Left ventricle myocardium inferior (tissue), 1 donor: ENCODE measurements at places on chromosomes 4 and X.

GRCh38 chrX:47198026-47198686, 4.5 kb downstream of the UBA1 start:
- no peak for DNase-seq

DNA sequence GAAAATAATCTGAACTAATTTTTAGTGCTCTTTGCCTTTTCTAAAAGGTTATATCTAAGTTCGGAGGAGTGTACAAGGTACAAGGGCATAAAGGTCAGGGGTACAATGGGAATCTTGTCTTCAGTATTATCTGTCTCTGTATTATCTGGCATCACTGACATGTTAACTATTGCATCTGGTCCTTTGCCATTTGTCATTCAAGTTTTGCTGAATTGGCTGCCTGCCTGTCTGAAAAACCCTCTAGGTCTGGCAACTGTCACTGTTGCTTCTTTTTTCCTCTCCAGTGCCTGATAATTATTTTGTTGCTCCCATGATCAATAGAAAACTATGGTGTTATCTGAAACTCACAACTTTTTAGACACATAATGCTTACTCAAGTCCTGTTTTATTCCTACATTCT, 112.5 kb upstream of the STK26 start:
- no peak for DNase-seq

DNA sequence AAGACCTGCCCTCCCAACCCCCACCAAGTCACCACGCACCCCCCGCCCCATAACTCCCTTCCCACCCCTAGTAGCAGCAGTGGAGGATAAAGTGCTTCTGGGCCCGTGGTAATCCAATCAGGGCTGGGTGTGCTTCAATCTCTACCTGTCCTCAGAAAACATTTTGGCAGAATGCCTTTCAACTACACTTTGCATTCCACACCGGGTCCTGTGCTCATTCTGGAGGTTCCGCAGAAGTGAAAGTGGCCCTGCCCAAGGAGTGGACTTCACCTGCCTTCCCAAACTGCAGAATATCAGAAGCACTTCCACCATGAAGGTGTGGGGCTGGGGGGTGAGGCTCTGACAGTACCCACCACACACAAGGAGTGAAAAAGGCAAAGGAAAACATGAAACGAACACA, 322.3 kb downstream of the DHX15 start:
- no peak for DNase-seq

- DNase-seq = no peak
These were observed 173.9 kb upstream of the PGRMC2 start for GRCh38 chr4:128461291-128462102.

GRCh38 chr4:140133576-140133975, 20.4 kb downstream of the MAML3 start:
- no peak for DNase-seq

DNA sequence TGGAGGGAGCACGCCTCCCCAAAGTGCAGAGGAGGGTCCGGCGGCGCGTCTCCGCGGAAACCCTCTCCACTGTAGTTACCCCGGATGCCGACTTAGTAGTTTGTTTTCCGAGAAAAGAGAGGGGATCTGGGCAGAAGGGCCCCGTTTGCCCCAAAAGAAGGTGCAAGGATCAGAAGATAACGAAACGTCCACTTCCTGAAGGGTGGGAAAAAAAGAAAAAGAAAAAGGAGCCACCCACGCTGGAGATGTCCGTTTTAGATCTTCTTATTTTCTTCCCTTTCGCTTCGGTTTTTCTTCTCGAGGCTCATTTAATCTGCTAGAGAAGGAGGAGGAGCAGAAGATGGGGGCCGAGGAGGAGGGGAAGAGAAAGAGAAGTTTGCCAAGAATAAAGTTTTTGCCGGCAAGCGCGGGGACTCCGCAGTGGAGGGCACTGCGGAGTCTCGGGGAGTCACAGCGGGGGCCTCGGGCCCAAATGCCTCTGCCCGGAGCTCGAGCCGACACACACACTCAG, 517 bp downstream of the LEF1 start:
- DNase-seq = no peak

- DNase-seq = no peak
These were observed 15.3 kb downstream of the AMER1 start for GRCh38 chrX:64190136-64190740.

- DNase-seq = no peak
These were observed 137.7 kb downstream of the MID1 start for GRCh38 chrX:10482708-10483107.

GRCh38 chr4:42410446-42410845, 13.2 kb downstream of the SHISA3 start:
- DNase-seq = no peak

GRCh38 chr4:169628579-169628978, 8.2 kb downstream of the CLCN3 start:
- no peak for DNase-seq

GRCh38 chr4:83276299-83277040, 8.1 kb downstream of the COQ2 start:
- DNase-seq = no peak

GRCh38 chr4:103497692-103498091, 222.1 kb downstream of the TACR3 start:
- DNase-seq = no peak

DNA sequence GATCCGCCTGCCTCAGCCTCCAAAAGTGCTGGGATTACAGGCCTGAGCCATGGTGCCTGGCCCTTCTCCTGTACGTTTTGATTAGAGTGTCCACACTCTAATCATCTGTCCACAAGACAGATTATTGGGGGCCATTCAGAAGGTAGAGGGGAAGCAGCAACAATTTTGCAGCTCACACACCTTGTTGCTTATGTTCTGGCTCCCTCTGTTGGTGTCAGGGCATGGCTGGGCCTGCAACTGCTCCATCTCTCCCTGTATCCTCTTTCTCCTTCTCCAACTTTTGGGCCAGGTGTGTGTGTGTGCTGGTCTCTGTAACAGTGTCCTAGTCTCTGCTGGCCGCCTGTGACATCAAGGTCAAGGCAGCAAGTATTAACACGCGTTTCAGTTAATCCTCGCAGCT, 125.5 kb upstream of the MBNL3 start:
- no peak for DNase-seq

DNA sequence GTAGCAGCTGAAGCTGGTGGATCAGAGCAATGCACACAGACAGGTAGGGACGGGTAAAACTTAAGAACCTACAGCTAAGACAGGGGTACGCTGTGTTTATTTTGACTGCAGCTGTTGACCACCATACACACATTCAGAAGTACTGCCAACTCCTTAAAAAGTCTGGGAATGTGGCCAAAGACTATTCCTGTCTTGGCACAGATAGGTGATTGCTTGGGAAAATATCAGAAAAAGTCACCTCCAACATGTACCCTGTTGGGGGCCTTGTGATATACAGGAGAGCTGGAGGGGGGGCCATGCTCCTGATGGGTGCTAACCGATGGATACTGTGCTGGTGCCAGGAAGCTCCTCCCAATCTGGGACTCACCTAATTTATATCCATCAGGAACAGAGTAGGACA, 121.2 kb downstream of the VCX2 start:
- no peak for DNase-seq

GRCh38 chr4:178611062-178611461, 1168.8 kb upstream of the AGA start:
- DNase-seq = no peak

- DNase-seq = peak; percentile 84
These were observed 25.8 kb upstream of the CHRNA9 start for GRCh38 chr4:40309250-40309774.

DNA sequence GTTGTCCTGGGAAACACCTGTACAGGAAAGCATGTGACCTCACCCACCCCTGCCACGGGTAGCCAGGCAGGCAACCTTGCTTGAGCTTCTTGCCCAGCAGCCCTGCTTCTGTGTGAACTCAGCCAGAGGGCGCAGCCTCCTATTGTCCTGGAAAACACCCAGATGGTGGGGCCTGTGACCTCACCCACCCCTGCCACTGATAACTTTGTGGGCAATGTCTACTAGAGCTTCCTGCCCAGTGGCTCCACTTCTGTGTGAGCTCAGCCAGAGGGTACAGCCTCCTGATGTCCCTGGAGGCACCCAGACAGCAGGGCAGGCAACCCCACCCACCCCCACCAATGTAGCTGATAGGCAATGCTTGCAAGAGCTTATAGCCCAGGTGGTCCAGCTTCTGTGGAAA, 146.3 kb downstream of the DTHD1 start:
- DNase-seq = no peak

DNA sequence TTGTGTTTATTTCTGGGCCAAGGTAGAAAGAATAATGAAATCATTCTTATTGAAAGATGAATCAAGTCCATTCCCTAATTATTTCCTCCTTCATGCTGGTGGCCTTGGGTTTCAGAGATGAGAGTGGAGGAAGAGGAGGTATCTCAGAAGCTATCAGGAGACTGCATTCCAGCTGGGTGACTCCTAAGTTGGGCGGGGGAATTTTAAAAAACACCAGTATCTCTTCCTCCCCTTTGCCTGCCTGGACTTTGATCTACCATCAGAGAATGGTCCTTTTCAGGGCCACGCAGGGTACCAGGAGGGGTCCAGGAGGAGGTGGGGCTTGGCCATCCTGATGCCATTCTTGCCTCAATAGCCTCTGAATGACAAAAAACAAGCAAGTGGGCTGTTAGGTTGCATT, 104.4 kb downstream of the ASMT start:
- no peak for DNase-seq

DNA sequence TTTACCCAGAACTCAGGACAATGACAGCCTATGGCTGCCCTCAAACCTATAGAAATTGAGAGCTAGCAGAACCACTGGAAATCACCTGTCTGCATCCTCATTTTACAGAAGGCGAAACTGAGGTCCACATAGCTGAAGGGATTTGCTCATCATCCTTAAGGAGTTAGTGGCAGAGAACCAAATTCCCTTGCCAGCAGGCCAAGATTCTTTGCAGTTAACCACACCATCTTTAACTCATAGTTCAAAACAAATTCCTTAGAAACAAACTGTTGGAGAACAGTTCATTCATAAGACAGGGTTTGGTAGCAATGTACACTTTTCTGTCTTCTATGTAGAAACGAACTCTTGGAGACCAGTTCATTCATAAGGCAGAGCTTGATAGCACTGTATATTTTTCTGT, 37.9 kb upstream of the RAP2C start:
- DNase-seq = no peak

GRCh38 chrX:39611468-39611867, 486.3 kb downstream of the BCOR start:
- no peak for DNase-seq

- DNase-seq = no peak
These were observed 1.5 kb downstream of the ITM2A start for GRCh38 chrX:79365591-79365990.

GRCh38 chr4:122992057-122992456, 69.7 kb upstream of the NUDT6 start:
- no peak for DNase-seq

GRCh38 chr4:183633476-183634400, 25.2 kb downstream of the RWDD4 start:
- DNase-seq = no peak

- DNase-seq = no peak
These were observed 90.9 kb upstream of the SRD5A3 start for GRCh38 chr4:55255179-55255578.

DNA sequence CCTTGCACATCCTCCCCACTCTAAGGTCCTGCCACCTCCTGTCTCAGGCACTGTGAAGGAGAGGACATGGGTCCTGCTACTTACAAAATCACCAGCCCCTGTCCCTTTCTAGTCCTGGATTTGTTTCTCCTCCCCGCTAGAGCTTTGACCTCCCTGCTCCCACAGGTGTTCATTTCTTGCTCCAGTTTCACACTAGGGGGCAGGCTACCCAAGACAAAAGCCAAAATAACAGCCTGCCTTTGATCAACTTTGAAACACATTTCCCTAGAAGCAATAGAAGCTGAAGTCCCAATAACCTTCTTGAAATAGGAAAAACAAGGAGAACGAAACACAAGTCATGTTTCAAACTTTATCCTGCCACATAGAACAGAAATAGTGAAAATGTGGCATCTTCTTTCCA, 164.4 kb downstream of the QDPR start:
- DNase-seq = no peak

- no peak for DNase-seq
These were observed 97.7 kb upstream of the ACSL4 start for GRCh38 chrX:109830704-109831206.

DNA sequence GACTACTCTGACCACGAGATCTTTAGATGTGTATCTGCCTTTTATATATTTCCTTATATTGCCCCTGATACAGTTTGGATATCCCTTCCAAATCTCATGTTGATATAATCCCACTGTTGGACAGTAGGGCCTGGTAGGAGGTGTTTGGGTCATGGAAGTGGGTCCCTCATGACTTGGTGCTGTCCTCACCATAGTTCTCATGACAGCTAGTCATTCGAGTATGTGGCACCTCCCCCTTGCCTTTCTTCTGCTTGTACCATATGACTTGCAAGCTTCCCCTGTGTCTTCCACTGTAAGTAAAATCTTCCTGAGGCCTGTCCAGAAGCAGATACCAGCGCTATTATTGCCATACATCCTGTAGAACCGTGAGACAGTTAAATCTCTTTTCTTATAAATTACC, 145.3 kb downstream of the ZNF518B start:
- no peak for DNase-seq

GRCh38 chrX:17801431-17801830, 59.7 kb downstream of the RAI2 start:
- DNase-seq = no peak

DNA sequence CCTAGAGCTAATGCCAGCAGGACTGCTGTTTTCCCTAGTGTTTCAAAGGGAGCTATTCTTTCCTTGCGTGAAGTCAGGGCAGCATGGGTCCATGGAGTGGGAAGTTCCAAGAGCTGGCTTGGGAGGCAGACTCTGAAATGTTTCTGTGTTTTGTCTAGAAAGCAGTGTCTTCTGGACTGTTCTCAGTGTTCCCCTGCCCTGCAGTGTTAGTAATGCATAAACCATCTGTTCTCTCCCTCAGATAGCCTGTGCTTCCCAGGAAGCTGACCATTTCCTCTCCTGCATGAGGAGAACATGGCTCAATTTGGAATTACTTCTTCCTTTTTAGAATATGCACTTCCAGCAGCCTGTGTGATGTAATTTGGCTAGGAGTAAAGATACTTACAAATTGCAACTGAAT, 116.7 kb upstream of the CXCL13 start:
- no peak for DNase-seq
